ENCODE measurements at places on chromosomes 7 and 10.
A peak's percentile ranks its signal among the peaks of the same experiment; 100 is the strongest.

DNA sequence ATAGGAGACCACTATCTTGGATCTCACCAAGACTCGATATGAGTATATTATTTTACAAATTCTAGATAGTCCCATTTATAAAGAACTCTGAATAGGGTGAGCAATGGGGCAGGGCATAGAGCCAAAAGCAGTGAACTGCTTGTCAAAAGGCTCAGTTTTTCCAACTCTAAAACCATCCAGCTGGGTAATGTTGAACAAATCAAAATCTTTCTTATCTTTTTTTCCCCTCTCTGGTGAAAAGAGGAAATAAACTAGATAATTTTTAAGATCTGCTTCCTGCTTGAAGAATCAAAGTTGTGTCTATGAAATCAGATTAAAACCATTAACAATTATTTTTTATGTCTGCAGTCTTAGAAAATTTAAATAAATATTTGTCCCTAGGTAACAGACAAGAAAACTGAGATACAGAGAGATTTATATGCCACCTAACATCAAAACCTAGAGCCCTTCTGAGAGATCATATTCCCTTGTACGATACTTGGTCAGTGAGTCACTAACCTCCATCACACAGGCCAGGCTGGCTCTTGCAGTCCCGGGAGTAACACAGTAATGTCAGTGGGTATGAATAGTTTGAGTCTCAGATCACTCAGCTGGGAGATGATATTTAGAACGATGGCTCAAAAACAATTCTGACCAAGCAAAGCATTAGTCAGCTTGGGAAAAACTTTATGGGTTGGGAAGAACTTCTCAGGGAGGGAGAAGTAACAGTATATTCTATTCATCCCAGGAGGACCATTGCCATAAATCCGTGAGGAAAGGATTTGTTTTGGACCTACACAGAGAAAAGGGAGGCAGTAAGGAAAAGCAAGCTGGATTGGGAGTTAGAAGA, 178.8 kb downstream of the REEP3 start:
- DNase-seq: no peak

DNA sequence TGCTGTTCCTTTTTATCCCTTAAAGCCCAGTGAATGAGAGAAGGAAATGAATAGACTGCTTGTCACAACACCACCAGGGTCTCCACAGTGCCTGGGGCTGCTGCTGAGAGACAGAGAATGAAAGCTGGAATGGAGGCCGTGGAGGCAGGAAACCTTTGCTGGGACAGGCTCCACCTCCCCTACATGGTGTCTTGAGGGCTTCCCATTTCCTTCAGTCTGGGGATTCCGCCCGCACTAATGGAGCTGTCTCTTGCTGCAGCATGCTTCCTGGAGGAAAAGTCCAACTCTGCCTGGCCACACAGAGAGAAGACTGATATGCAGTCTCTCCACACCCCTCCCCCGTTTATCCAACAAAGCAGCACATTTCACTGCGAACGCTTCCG, 54.5 kb downstream of the LRRC4 start:
- no peak for DNase-seq

DNA sequence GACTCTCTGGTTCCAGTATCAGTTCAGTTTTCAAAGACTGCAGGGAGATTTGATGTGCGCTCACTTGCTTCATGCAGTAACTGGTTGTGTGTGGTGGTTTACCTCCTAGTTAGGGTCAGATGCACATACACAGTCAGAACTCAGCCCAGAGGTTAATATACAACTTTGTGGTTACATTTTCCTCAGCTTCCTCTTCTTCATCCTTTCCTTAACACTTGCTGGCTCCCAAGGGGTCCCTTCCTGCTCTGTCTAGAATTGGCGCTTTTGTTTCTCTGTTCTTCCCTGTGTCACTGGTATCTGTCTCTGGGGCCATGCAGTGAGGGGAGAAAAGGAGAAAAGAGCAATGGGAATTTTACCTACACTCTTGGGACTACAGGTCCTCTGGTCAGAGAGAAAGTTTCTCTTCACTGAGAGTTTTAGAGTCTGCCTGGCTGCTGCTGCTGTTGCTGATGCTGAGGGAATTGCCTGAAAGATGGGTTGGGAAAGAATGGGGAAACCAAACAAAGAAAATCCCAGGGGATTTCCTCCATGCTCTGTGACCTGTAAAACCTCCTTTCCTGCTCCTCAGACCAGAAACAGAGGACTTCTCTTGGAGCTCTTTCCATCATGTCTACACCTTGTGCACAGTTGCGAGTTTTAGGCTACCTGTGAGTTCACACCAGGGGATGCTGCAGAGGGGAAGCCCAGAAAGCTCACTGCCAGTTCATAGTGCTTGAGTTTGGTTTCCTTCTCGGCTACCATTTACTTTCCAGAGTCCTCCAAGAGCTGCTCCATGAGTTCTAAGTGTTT, 74.6 kb downstream of the WDFY4 start:
- no peak for DNase-seq

DNA sequence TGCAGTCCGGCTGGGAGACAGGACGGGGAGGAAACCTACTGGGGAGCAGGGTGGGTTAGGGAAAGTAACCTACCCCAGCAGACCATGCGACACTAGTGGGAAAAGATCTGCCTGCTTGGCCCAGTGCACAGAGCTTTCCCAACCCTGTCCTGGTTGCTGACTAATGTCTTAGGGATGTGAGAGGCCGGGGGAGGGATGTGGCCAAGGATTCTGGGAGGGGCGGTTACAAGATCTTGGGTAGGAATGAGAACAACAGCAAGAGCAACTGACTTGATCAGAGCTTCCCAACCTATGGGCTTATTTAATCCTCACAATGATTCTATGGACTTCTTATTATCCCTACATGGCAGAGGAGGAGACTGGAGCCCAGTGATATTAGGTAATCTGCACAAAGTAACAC, 24.0 kb upstream of the EIF5AL1 start:
- DNase-seq: peak; percentile 67

DNA sequence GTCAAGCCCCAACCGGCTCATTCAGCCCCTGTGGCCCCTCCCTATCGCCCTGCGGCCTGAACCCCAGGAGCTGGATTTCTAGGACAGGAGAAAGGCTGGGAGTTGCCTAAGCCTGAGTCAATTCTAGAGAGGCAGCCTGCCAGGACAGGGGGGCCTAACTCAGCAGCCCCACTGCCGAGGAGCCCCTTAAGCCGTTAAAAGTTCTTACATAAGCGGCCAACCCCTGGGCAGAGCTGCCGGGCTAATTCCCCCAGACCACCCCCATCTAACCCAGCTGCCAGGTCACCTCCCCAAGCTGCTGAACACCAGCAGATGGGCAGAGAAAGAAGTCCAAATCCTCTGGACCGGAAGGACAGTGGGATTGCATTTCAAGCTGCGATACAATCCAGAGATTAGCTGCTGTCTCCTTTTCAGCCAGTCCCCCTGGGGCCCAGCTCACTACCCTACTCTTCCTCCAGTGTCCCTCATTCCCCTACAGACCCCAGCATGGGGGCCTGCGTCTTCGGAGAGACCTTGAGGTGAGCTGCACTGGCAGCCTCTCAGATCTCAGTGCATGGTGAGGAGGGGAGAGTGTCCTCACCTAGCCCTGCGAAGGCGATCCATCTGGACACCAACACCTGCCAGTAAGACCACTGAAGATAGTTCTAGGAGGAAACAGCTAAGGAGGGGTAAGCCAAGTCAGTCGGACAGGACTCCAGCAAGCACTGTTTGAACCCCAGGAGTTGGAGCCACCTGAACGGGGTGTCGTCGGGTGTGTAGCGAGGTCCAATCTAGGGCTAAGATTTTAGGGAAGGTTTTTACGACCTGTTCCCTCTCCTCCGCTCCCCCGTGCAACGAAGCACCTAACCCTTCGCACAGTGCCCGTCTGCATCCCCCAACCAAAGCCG, 830 bp downstream of the IMPDH1 start:
- no peak for DNase-seq

- DNase-seq: no peak
These were observed 119.1 kb upstream of the KMT2E start for GRCh38 chr7:104894726-104895521.

All from left forelimb (tissue), 1 donor.